Stimulated activated CD8-positive, alpha-beta memory T cell treated with anti-CD3 and anti-CD28 coated beads, Interleukin-7, amount 100 ng/mL, for 48 hours (primary cell): ENCODE measurements at places on chromosomes 2 and 18.

DNA sequence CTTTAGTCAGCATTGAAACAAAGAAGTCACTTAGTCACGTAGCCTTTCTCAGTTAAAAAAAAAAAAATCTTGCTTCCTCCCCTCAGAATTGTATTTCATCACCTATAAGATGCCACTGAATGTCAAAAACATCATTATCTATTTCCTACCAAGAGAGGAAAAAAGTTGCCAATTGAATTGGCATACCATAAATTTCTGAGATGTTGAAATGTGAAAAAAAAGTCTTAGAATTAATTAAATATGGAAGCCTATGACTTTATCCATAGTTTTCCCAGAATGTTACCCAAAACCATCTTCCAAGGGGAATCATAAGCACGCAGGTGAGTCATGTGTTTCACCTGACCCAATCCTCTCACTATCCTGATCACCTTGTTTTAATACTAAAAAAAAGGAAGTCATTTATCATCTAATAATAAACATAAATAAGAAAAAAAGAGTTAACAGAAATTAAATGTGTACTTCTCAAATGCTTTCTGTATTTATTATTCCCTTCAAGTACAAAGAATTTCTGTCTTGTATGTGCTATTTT is 205.7 kb downstream of the TCF4 start:
- no peak for DNase-seq

DNA sequence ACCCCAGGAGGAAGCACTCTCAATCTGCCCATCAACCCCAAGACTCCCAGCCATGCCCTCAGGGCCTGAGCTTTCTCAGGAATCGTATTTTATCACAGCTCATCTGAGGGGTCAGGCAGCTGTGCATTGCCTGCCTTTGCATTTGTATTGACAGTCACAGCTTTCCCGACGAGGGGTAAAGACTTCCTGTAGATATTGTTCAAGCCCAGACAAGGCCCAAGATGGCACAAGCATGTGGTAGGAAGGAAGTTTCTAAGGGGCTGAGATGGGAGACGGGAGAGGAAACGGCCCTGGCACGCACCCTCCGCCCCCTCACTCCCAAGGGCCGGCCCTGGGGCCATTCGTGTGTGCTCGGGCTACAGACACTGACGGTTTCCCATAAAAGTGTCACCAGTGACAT is 34.2 kb upstream of the PRLH start:
- no peak for DNase-seq

GRCh38 chr2:240351826-240352426 is 83.5 kb upstream of the GPC1 start:
- DNase-seq: no peak

DNA sequence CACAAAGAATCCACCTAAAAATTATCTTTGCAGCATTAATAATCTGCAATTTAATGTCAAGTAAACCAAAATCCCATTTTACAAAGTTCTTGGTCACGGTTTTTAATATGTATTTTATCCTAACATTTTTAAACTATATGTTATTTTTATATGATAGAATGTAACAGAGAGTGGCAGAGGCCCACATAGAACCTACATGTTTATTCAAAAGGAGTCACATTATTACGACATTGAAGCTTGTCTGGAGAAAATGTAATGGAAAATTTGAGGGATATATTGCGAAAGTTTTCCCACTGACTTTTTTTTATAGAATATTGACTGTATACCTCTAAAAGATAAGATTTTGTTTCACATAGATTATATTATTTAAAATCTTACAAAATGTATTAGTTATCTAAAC is 89.7 kb upstream of the COL3A1 start:
- DNase-seq: no peak

DNA sequence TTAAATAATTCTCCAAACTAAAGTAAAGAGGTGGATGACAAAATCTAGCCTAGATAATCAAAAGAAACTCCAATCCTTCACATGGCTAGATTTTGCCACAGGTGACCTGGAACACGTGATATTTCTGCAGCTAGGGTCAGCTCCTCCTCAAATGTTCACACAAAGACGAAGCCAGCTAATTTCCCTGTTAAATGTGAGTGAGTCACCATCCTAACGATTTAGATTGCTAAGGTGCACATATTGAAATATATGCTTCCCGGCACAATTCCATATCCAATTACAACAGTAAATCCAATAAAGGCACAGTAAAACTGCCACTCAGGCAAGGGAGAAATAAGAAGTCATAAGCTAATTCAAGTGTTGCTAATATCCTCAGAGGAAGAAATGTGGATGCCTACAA is 28.7 kb downstream of the IKZF2 start:
- DNase-seq: no peak

- no peak for DNase-seq
Observed at GRCh38 chr2:199804831-199805230, 46.2 kb downstream of the FTCDNL1 start.

DNA sequence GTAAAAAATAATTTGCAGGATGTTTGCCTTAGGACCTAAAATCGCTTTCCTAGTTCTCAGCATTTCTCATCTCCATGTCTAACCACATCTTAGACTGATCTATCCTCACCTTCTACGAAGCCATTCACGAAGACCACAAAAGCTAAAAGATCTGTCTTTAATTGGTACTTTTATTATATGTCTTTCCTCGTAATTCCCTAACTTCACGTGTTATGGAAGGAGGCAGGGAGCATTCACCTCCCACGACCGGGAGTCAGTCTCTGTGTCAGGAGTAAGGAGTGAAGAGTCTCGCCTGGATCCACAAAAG is 1.6 kb downstream of the DLGAP1 start:
- no peak for DNase-seq
